ENCODE measurements at places on chromosomes 2 and 18. TPM values are rescaled to one million over a fixed set of nuclear protein-coding genes. Genes with fewer than 3 reads are reported as not detected.

GRCh38 chr2:119826370-119826961 lies 66.7 kb downstream of the PTPN4 start:
- ATAC-seq, result peak; percentile 29

DNA sequence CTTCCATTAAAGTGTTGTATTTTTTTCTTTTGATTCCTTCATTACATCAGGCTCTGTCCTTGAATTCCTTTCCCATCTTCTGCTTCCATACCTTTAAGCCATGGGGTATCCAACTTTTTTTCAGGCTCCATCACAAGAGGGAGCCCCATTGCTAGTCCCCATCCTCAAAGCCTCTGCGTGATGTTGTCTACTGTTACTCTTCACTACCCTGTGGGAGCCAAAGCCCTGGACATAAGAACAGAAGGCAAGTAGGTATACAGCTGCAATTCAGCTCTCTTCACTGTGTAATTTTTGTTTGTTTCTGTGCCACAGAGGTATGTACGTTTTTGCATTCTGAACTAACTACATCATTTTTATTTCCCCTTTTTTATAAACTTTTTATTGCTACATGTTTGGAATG lies 36.6 kb upstream of the CCNYL1 start:
- ATAC-seq, result no peak

The DTYMK gene
- total RNA-seq, result 107 TPM

The APOB gene
- not detected for total RNA-seq

GRCh38 chr2:28648671-28649395 lies 102.8 kb upstream of the PPP1CB start:
- no peak for ATAC-seq

DNA sequence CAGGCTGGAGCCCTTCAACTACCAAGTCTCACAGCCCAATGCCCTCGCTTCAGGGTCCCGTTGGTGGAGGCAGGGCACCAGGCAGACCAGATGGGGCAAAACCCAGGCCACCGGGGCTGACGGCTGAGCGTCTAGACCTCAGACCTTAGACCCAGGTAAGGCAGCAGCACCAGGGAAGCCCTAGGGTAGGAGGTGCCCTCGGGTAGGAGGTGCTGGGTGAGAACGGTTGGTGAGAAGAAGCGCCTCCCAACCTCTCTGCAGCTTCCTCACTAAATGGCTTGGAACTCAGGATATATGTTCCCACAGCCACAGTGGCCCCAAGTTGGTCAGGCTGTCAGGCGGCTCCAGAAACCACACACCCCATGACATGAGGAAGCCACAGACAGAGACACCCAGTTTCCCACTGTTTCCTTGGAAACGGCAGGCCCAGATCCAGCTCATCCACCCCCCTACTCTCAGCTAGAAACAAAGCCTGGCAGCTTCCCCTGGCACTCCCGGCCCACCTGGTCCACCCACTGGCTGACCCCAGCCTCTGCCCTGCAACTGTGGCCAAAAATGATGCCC lies 13.1 kb upstream of the MLPH start:
- peak; percentile 14 for ATAC-seq

DNA sequence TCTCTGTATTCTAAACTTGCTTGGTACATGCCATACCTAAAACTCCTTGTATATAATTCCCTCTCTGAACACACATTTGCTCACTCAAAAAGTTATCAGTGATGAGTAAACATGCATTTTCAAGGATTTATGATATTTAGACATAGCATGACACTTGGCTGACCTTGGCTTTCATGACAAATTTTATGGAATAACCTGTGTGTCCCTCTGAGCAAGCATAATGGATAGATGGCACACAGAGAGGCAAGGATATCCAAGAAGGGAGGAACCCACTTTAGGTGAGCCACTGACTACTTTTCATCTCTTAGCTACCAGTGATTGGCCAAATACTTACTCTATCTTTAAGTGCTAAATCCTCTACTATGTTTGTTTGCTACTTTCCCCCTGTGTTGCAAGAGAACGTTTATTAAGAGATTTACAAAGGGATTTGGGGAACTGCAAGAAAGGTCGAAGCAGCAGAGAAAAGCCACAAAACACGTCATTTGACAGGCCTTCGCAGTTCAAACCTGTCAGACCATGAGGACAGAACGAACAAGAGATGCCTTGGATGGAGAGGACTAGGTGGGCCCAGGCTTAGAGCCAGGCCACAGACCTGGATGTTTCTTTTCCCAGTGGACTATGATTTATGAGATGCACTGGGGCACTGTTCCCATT lies 379.9 kb downstream of the NBAS start:
- no peak for ATAC-seq

- ATAC-seq, result no peak
Measured at GRCh38 chr2:177474301-177474700, 81.7 kb downstream of the AGPS start.

All from activated T-helper 17 cell treated with anti-CD3 and anti-CD28 coated beads, Interleukin-2, amount 50 U/mL, for 72 hours (primary cell).